Renal cortical epithelial cell (primary cell): ENCODE measurements at places on chromosomes 1 and 21.

DNA sequence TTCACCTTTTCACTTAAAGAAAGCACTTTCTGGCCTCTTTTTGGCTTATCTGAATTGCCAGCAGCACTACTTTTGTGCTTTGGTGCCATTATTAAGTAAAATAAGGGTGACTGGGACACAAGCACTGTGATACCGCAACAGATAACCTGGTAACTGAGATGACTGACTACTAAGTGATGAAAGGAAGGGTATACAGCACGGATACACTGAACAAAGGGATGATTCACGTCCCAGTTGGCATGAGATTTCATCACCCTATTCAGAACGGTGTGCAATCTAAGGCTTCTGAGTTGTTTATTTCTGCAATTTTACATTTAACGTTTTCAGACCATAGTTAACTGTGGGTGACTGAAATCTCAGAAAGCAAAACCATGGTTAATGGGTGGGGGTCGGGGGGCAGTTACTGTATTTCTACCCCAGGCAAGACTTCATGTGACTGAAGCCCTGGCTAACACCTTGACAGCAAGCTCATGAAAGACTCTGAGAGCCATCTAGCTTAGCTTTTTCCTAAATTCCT is 102.8 kb downstream of the CLIC6 start:
- DNase-seq = peak; percentile 84

DNA sequence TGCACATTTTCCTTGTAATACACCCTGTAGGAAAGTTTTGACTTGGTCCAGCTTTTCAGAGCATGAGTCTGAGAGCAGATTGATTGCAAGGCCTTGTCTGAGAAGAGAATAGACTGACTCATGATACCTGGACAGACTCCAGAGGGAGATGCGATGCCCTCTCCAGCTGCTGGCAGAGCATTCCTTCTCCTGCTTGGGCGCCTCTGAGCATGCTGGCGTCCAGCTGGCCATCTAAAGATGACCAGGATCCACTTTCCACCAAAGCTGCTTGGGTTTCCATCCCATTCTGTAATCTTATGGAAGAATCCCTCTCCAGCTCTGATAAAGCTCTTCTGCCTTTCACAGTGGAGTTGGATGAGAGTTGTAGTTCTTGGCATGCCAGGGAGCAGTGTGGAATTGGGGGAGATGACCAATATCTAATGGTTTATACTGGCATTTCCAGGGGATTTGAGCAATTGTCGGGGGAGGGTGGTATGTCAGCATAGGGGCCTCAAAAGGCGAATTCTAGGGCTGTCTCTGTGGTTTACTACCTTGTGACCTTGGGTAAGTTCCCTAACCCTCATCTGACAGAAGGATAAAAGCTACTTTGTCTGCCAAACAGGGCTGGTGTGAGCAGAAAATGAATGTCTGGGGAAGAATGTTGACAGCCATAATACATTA is 19.5 kb downstream of the SZRD1 start:
- peak; percentile 91 for DNase-seq

DNA sequence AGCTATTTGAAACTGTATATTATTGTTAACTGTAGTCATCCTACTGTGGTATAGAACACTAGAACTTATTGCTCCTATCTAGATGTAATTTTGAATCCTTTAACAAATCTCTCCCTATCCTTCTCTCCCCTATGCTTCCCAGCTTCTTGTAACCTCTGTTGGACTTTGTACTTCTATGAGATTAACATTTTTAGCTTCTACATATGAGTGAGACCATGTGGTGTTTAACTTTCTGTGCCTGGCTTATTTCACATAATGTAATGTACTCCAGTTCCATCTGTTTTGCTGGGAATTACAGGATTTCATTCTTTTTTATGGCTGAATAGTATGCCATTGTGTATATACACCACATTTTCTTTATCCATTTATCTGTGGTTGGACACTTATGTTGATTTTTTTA is 64.5 kb upstream of the KIAA1614 start:
- no peak for DNase-seq

DNA sequence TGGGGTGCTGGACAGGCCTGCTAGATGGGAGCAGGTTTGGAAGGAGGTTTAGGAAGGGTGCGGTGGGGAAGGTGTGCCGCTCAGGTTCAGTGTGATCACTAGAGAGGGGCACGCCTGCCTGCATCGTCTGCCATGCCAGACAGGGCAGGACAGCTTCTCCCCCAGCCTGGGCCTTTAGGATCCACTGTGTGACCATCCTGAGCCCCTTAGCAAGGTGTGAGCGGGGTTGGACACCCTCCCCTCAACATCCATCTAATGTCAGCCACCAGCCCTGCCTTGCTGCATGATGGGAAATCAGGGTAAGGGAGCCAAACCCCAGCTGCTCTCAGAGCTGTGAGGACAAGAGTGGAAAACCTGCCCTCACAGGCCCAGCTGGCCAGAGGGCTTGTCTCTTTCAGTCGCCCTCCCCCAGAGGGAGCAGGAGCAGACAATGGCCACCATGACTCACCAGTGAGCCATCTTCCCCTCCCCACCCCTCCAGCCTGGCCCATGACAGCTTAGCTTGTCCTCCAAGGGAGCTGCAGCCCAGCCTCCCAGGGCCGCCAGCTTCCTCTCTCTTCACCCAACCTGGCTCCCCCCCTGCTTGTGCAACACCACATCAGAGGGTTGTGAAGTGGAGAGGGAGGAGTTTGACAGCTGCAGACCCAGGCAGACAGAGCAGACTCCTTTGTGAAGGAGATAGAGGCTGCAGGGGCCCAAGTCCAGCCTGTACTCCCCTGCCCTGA is 37.0 kb downstream of the NUAK2 start:
- DNase-seq = peak; percentile 96

DNA sequence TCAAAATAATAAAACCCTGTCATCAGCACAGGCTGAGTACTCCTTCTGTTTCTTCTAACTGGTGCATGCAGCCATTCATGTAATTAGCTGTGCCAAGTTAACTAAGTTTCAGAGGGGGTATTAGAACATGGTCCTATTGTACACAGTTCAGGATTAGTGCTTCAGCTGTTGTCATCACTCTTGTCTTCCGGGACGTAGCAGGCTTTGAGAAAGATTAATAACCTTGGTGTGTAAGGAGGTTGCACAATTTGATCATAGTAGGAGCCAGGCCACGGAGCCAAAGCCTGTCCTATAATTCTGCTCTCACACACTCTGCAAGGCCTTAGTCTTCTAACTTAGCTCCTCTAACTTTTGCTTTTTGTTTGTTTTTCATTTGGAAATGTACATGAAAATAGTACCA is 44.7 kb downstream of the PTGFRN start:
- no peak for DNase-seq

DNA sequence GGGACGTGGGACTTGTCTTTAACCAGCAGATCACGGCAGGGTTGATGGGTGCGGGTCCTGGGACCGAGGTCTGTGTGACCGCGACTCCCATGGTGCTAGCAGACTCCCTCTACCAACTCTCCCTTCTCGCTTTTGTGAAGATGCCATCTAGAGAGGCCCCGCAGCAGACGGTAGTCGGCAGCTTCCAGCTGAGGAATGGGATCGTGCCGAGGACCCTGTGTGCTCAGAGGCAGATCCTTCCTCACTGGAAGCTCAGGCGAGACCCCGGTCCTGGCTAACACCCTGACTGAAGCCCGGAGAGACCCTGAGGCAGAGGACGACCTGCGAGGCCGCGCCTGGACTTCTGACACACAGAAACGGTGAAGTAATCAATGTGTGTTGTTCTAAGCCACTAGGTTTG is 12.5 kb upstream of the SPATC1L start:
- no peak for DNase-seq

GRCh38 chr21:14617040-14617393 is 70.9 kb upstream of the SAMSN1 start:
- no peak for DNase-seq

- DNase-seq = no peak
Observed at GRCh38 chr1:156523801-156524480, 23.4 kb upstream of the MEF2D start.

DNA sequence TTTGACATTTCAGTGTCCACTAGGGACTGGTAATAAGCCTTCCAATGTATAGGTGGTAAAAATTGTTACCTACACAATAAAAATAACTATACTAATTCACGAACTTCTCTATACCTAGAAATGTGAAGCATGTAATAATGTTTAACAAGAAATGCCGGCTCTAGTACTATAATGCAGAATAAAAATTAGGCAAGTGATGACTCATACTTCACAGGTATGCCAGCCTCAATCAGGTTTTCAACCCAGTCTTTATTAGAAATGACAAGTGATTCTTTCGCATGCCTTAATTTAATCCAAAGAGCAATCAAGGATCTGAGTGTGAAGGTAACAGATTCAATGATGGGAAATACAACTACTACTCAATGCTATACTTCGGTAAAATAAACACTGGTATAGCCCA is 134.9 kb downstream of the RERE start:
- peak; percentile 60 for DNase-seq

GRCh38 chr1:193631306-193631705 is 444.9 kb upstream of the B3GALT2 start:
- DNase-seq = no peak

GRCh38 chr1:167623951-167624350 is 6.1 kb upstream of the RCSD1 start:
- DNase-seq = peak; percentile 11

DNA sequence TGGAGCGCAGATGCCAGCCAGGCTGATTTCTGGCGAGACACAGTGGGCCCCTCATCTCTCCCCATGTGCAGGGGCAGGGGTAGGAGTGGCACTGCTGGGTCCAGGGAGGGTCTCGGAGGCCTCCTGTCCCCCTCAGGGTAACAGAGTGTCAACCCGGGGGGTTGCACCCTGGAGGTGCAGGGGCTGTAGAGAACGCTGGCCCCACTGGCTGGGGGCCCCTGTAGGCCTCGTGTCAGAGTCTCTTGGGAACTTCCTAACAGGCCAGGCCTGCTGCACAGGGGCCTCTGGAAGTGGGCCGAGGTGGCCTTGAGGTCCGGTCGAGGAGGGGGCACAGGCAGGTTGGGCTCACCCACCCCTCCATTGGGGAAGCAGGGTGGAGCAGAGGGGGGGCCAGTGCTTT is 38.9 kb upstream of the AJAP1 start:
- DNase-seq = no peak

DNA sequence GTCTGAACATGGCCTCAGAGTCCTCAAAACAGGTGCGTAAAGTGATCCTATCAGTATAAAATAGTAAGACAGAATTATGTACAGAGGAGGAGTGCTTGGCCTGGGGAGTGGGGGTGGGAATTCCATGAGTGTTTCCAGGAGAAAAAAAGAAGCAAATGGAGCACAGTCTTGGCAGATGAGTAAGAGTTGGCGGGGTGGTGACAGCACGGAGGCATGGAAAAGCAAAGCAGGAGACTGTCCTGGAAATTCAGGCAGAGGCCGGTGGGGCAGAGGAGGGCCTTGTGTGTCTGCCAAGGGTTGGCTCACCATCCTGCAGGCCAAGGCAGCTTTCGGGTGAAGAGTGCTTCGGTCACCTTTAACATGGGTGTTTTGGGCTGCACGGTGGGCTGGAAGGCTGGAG is 63.4 kb downstream of the OPTC start:
- DNase-seq = peak; percentile 68

GRCh38 chr1:155645648-155646047 is 35.6 kb downstream of the MSTO1 start:
- no peak for DNase-seq

- peak; percentile 37 for DNase-seq
Observed at GRCh38 chr1:86382878-86383277, 13.2 kb downstream of the ODF2L start.

- no peak for DNase-seq
Observed at GRCh38 chr1:193367863-193368262, 181.4 kb upstream of the B3GALT2 start.

DNA sequence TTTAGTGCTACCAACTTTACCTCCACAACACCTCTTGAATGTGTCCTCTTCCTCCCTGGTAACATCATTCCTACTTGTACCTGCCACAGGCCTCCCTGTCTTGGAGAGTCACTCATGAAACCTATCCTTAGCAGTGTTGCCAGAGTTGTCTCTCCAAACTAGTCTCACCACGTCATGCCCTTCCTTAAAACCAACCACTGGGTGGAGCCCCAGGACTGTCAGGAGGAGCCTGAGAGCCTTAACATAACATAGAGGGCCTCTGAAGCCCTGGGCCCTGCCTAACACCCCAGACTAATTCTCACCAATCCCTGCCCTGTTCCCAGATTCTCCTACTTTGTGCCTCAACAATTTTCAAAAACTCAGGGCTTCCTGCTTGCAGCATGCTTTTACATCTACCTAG is 65.3 kb downstream of the ZNF697 start:
- peak; percentile 48 for DNase-seq

DNA sequence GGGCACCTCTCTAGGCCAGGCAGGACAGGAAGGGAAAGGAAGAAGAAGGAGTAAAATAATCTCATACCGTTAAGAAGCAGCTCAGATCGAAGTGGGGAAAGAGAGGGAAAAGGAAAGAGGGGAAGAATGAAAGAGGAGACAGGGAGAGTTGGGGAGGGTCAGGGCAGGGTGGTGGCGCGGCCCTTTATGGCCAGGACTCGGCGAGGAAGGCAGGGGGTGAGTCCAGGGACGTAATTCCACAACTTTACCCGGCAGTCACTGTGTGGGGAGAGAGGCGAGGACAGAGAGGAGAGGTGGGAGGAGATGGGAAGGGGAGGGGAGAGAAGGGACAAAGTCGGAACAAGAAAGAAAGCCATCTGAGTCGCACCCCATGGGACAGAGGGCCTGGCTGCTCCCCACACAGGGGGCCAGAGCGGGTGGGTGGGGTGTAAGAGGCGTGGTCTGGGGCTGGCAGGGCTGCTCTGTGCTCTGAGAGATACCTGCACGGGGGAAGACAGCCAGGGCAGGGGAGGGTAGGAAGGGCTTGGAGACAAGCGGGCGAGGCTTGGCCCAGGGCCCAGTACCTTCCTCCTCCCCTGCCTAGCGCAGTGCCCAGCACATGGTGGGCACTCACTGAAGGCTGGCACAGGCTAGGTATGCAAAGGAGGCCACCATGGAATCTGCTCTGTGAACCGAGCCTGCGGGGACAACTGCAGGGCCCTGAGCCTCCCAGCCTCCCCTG is 49.4 kb downstream of the KIF21B start:
- no peak for DNase-seq

DNA sequence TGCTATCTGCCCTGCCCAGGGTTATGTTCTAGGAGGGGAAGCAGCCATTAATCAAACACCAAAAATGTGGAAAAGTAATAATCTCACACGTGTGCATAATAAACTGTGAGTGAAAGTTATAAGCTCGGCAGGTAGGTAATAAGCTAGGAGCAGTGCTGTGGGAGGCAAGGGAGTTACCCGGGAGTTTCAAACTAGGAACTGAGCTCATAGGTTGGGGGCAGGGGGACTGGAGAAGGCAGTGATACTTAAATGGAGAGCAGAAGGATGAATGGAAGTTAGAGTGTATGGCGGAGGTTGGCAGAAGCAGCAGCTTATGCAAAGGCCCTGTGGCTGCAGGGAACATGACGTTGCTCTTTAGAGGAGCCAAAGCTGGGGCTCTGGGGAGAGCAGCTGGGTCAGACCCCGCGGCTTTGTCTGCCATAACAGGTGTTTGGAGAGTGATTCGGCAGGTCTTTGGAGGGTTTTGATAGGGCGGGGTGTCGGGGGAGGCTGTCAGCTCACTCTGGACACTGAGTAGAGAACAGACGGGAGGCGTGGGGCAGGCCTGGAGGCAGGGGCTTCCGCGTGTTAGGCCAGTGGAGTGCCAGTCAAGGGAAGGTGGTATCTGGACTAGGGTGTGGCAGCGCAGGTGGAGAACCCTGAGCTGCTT is 20.0 kb downstream of the PTPRF start:
- DNase-seq = no peak

- peak; percentile 9 for DNase-seq
Observed at GRCh38 chr1:72567521-72567920, 285.2 kb upstream of the NEGR1 start.

- DNase-seq = peak; percentile 90
Observed at GRCh38 chr1:209873067-209873799, 45.5 kb downstream of the UTP25 start.
